ENCODE measurements at places on chromosomes 3 and 15.

DNA sequence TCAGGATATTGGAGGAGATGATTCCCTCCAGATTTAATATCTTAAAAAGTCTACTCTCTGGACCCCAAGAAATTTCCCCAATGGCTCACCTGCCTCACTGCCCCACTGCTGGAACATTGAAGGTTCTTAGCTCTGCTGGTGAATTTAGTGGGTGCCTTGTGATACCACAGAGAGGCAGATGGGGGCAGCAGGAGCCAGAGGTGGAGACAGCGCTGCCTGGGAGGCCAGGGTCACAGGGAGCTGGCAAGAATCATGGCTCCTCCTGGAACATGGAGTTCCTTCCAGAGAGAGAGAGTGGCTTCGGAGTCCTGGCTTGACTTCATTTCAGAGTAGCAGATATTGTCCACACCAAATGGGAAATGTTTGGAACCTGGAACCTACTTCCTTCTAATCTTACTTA, 263.5 kb upstream of the CFAP20DC start:
- DNase-seq = no peak

DNA sequence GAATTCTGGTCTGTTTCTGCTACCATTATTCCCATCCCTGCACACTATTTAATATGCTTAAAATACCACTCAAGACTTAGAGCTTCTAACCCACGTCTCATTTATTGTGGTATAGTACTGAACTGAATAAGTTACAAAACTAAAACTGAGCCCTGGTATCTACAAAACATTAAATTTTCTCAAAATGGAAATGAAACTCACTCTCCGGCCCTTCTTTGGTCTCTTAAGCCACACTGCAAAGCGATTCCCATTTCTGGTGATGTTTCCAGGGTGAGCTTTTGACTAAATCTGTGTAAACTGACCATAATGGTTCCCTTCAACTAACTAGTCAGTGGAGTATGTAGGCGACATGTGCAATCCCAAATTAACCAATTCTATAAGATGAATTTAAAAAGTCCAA, 18.6 kb downstream of the KPNA4 start:
- DNase-seq = no peak

- DNase-seq = no peak
These were observed 14.4 kb upstream of the SEC13 start for GRCh38 chr3:10335190-10335738.

- no peak for DNase-seq
These were observed 188.1 kb downstream of the CHST2 start for GRCh38 chr3:143307613-143308183.

DNA sequence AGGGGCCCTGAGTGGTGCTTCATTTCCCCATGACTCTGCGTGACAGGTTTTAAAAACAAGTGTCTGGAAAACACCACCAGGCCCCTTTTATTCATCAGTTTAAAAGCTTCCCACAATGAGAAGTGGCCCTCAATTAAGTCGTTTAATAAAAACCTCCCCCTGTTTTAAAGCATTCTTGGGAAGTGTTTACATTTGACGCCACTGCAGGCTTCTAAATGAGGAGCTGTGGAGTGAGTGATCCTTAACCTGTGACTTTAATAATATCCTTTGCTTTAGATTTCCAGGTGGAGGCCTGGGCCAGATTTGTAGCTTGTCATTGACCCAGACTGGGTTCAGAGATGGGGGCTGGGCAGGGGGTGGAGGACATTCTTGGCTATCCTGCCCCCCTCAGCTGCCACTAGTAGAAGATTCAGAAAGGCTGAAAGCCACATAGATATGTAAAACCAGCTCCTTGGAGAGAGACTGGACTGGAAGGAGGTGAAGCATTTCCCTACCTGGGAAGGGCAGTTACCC, 11.3 kb downstream of the CGNL1 start:
- no peak for DNase-seq

DNA sequence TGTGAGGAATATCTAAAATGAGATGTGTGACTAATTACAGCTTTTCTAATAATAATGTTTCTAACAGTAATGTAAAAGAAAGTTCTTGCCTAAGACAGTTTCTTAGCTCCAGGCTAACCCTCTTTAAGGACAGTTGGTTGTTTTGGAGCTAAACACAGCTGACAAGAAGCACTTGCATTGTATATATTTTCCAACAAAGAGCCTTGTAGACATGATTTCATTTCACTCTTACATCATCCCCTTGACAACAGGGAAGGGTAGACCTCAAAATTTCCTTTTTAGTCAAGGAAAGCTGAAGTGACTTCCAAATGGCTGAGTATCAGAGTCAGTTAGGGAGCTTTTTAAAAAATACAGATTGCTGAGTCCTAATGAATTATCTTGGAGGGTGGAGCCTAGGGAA, 4.1 kb downstream of the ARID3B start:
- no peak for DNase-seq

DNA sequence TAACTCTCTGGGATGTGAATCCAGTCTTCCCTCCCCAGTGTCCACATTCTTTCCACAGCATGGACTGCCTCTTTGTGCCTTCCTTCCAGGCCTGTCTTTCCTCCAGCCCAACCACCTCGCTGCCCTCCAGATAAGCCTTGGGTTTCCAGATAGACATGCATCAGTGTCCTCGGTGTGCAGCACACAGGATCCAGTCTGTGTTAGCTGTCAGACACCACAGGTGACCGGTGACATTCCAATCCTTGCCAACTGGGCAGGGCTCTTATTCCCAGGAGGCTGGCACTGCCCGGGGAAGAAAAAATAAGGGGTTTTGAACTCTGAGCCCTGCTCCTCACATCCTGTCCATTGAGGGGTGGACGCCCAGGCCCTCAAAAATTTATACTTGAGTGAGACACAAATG, 6.0 kb upstream of the SLC6A1 start:
- no peak for DNase-seq

- no peak for DNase-seq
These were observed 41.7 kb downstream of the SNX4 start for GRCh38 chr3:125478326-125478725.

- DNase-seq = no peak
These were observed 17.8 kb downstream of the STIMATE start for GRCh38 chr3:52879581-52879980.
